Muscle of back (tissue), 13 donors: ENCODE measurements at places on chromosomes 12 and 14. TPM values are rescaled to one million over a fixed set of nuclear protein-coding genes. Genes with fewer than 3 reads are reported as not detected.

DNA sequence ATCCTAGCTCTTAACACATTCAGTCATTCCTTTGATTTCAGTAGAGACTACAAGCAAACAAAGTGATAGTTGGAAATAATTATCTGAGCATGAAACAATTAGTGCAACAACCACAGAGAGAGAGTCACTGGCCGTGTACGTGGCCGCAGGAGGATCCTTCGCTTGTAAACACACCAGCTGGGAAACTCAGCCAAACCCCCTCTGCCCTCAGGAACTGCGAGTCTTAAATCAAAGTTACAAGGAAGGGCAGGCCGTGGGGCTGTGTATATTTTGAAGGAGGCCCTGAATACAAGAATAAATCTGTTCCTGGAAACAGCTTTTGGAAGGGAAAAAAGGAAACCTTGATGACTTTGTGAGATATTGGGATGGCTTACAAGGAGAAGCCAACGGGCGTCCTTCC, 164.5 kb downstream of the ANO2 start:
- DNase-seq = no peak

DNA sequence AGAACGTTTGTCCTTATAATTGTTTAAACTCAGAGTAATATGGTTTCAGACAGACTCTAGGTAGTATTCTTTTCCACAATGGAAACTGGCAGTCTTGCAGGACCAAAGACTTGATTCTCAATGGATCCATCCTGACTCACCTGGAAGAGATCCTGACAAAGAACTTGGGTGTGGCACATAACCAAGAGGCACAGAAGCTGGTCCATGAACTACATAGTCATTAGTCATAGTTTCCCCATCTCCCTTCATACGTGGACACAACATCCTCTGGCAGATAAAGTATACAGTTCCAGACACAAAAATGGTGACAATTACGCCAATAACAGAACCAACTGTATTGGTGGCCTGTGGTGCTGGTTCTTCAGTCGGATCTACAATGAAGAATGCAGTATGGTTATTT, 55.8 kb downstream of the BCL2L14 start:
- no peak for DNase-seq

- DNase-seq = peak; percentile 66
Measured at GRCh38 chr12:459430-460258, at the start of gene B4GALNT3. TSS of gene B4GALNT3 (plus strand) at chr12:459939. CDS start at chr12:460377, 438 bp downstream.

GRCh38 chr12:6329703-6330064, 12.2 kb downstream of the TNFRSF1A start:
- no peak for DNase-seq

DNA sequence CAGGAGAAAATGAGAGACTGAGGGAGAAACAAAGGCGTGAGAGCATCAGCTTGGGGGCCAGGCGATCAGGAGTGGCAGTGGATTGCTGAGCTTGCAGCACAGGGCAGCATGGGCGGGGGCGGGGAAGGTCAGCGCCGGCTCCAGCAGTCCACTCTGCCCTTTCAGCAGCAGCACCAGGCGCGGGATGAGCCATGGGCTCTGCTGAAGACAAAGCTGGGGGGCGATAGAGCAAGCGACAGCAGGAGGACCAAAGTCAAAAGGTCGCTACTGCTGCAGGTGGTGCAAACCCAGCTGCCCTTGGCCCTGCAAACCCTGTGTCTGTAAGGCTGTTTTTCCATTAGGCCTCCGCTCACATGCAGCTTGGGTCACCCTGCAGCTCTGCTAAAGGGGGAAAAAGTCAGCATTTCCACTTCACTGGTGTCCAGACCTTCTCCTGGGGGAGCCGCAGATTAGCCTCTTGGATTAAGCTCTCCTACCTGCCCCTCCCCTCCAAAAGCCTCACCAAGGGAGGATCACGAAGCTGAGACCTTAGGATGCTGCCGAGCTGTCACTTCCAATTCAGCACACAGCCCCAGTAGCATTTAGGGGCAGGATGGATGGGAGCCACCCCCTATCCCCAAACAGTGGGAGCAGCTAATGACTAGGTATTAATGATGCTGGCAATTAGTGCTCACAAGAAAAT, 204.8 kb downstream of the DPF3 start:
- no peak for DNase-seq

DNA sequence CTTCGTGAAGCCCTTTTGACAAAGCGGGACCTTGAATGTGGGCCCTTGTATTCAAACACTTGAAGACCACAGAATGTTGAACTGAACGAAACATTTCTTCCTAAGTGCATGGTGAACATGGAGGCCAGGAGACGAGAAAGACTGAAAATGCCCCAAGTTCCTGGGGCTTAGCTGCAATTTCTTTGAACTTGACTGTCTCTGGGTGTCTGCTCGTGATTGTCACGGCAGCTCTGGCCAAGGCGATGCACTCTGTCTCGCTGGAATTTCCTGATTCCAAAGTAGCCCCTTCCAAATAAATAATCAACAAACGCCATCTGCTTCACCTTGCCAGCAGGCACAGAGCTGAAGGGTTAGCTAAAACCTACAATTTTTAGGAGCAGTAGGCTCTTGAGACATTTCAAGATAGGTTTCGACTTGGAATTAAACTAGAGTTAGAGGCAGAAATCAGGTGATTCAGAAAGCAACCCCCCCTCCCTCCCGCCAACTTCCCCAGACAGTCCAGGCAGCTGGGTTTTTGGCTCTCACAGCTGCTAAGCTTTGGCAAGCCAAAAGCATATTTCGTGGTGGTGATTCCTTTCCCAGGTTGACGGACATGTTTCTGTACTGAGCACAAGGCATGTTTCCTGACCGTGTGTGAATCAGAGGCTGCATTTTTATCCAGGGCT, 13.5 kb upstream of the IRF2BPL start:
- DNase-seq = peak; percentile 92

GRCh38 chr12:119222222-119222951, 43.7 kb downstream of the HSPB8 start:
- no peak for DNase-seq

DNA sequence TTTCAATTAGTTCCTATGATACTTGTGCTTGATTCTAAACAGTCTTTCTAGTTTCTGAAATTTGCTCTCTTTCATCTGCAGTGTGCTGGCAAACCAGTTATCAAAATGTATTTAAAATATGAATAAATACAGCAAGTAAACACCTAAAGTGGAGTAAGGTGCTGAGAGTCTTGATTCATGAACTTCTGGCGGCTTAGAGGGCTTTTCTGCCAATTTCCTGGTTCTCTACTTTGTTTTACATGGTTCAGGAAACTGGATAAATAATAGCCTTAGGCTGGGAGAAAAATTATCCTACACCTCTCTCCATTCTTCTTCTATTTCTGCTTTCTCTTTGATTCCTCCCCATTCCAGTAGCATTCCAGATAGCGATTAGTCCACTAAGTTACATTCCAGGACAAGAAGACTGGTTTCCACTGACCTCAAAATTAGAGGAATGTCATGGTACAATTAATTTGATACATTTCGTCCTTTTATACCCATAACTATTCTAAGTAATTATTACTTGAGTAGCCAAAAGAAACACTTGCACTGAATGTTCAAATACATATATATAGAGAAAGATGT, 14.9 kb downstream of the ATP2B1 start:
- no peak for DNase-seq

- no peak for DNase-seq
Measured at GRCh38 chr12:71601546-71601945, 62.1 kb downstream of the ZFC3H1 start.

- peak; percentile 77 for DNase-seq
Measured at GRCh38 chr14:53109105-53110041, 43.8 kb downstream of the DDHD1 start.

HOXC12 gene
- polyA plus RNA-seq = 0.61 TPM

- DNase-seq = no peak
Measured at GRCh38 chr14:101888182-101888581, 76.2 kb upstream of the DYNC1H1 start.

GRCh38 chr14:52730709-52731111, 744 bp downstream of the STYX start:
- DNase-seq = peak; percentile 33

DNA sequence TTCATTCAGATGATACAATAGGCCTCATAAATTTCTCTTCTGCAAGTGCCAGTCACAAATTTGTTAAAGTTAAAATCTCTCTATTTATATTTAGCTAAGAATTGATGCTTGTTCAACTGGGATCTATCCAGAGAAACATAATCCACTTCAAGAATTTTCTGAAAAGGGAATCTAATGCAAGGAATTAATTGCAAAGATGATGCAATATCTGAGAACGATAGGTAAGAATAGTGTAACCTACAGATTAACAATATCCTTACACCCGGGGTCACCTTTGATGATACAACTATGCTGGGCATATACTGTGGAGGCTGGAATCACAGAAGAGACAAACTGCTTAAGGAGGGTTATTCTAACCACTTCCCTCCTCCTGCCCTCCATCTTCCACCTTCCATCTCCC, 295.1 kb downstream of the FOXG1 start:
- no peak for DNase-seq

LUM gene
- polyA plus RNA-seq = 541 TPM

PHLDA1 gene
- 21.6 TPM for polyA plus RNA-seq

DNA sequence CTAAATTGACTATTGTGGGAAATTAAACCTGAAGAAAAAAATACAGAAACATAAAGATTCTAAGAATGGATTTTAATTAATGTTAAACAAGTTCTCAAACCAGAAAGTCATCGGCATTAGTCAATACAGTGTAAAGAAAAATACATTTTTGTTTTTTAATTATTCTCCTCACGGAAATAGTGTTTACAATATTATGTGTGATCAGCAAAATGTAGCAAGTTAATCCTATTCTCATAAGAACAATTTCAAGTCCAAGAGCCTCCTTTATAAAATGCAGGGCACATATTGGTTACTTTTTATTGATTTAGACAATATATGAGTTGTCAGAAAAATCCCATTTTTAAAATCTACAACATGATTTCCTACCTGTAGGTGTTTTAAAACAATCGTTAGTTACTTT, 158.0 kb upstream of the MGAT4C start:
- DNase-seq = no peak

GRCh38 chr14:64812412-64812811, 67.3 kb downstream of the SPTB start:
- no peak for DNase-seq

- DNase-seq = no peak
Measured at GRCh38 chr14:32477396-32477795, 148.3 kb downstream of the AKAP6 start.

GRCh38 chr12:9742661-9743060, 9.8 kb upstream of the CLECL1 start:
- DNase-seq = no peak

COL2A1 gene
- polyA plus RNA-seq = 59.0 TPM

DNA sequence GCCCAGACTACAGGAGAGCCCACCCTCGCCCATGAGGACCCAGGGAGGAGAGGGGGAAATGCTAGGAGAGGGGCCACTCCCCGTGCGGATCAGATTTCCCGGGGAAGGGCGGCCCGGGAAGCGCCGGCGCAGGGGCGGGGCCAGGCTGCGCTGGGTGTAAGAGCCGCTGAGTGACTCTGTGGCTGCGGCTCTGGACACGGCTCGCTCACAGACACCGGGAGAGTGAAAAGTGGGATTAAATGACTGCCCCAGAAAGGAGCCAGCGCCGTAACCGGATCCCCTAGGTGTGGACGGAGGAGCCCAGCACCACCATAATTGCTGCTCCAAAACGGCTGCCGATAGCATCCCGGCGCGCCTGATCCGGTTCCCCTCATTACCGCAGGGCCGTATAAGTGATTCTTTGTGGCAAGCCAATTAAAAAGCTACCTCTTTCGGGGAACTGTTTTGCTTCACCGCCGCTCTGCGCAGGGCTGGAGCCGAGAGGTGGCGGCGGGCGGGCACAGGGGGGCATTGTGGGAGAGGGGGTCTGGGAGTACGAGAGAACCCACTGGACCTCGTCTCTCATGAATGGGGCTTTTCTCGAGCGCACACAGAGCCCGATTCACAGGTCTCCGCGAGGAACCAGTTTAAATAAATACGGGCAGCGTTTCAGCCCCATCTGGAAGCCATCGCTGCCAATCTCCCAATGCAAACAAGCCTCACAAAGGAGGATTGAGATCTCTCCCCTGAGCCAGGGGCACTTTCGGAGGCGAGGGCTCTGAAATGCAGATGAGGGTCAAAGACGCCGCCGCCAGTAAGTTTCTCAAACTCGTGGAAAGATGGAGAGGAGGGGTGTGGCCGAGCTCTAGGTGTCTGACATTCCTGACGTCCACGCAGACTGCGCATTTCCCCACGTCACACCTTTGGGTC, 2.5 kb downstream of the COL2A1 start:
- peak; percentile 69 for DNase-seq

DNA sequence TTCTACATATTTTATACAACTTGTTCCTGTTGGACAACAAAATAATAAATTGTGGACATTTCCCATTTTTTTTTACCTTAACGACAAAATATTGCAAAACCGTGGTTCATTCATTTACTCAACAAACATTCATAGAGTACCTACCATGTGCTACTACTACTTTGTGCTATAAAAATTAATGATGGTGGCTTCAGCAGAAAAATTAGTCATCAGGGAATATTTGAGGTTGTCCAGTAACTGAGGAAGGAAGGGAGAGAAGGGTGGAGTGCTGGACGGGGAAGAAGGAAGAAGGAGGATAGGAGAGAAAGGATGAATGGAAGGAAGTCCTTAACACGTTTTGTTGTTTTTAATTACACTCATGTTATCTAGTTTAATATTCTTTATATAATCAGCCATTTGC, 53.7 kb downstream of the PPFIBP1 start:
- no peak for DNase-seq

DNA sequence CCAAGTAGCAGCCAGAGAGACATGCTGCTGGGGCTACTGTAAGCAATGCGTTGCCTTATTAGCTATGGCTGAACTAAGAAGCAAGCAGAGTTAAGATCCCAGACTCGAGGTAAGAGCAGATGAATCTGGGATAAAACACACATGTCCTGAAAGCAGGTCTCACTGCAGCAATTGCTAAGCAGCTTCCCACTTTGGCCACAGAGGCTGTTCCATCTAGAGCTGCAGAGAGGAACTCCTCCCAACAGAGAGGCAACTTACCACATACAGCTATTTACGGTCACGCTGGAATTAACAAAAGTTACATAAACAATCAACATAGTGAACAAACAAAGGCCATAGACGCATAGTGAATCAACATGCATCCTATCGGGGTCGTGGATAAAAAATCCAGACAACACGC, 90.2 kb downstream of the KSR2 start:
- DNase-seq = no peak

GRCh38 chr14:87944987-87945604, 47.9 kb downstream of the GALC start:
- peak; percentile 55 for DNase-seq

DNA sequence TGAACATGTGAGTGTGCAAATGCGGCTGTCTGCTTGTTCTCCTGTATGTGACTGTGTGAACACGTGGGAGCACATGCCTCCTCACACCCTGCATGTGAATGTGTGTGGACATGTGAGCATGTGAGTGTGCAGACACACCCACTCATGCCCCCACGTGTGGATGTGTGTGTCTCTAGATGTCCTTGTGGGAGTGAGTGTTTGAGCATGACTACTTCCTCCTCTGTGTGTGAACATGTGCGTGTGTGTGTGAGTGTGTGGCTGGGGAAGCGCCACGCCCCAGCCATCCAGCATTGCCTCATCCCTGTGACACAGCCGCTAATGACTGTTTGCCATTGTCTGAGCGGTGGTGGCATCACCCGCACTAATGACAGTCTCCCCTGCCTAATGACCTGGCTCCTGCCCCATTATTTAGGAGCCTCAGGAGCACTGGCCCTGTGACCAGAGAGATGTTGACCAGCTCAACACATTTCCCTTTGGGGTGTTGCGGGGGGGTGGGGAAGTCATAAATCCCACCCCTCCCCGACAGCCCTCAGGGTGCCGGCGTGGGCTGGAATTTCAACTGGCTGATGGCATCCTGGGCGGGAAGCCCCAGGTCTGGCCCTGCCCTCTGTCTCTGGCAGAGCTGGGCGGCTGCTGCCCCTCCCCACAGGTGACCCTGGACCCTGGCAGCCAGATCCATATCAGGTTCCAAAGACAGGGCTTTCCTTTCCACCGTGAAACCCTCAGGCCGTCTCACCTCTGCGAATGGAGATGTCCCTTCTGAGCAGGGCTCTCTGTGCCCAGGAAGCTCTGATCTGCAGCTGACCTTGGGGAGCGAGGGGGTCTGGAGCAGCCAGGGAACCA, 11.5 kb upstream of the KRT80 start:
- peak; percentile 78 for DNase-seq
